ENCODE measurements at places on chromosomes 4 and X.

DNA sequence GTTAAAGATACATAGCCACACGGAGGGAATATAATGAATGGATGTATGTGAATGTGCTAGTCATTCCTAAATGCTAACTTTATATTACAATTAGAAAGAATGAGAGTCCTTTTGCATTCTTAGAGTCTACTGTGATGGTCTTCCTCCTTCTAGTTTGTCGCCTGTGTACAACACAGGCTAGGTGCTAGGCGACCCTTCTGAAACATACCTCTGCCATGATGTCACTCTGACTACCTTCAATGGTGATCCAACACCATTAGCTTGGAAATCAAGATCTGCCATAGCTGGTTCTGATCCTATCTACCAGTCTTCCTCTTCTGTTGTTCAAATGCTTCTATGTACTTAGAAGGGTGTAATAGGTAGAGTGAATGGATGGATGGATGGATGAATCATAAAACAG is 151.2 kb downstream of the MGST2 start:
- no peak for DNase-seq

DNA sequence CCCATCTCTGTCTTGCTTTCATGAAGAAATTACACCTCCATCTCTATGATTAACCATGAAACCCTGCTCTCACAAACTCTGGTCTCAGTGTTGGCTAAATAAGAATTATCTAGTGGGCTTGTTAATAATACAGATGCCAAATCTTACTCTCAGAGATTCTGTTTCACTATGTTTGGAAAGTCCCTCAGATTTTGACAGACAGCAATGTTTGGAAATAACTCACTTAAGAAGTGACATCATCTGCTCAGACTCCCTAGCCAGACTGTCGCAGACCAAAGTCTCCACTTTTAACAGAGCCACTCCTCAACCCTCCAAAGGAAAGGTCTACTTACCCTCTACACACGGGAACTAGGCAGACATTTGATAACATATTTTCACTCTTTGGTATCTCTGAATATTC is 328.5 kb upstream of the FGF16 start:
- DNase-seq, result no peak

GRCh38 chrX:7109838-7110793 is 37.4 kb upstream of the STS start:
- DNase-seq, result no peak

GRCh38 chr4:78616046-78616498 is 64.5 kb downstream of the ANXA3 start:
- no peak for DNase-seq

DNA sequence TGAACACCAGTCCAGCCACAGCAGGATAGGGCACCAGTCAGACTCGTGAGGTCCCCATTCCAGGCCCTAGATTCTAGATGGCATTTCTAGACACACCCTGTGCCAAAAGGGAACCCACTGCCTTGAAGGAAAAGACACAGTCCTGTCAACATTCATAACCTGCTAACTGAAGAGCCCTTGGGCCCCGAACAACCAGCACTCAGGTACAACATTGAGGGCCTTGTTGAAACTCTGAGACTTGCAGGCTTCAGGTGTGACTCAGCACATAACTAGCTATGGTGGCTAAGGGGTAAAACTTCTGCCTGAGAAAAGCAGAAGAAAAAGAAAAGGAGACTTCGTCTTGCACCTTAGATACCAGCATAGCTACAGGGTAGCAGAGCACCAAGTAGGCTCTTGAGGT is 252.9 kb upstream of the GRID2 start:
- DNase-seq, result no peak

GRCh38 chr4:96406742-96407141 is 566.8 kb downstream of the PDHA2 start:
- no peak for DNase-seq

DNA sequence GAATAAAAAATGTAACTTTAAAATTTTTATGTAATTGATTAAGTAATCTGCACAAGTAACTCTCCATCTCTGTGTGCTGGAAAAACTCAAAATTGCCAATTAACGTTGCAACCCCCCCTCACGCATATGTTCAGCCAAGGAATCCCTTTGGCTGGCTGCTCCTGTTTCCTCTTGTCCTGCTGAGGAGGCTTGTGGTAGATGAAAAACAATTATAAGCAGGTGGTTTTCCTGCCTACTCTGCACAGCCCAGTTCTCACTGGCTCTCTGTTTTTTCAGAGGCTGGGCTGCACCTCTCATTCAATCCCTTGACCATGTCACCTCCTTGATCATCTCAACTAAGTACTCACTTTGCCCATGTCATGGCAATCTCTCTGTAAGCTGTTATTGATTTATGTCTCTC is 1068.4 kb downstream of the ARAP2 start:
- no peak for DNase-seq

- no peak for DNase-seq
Measured at GRCh38 chrX:148043271-148043855, 62.2 kb downstream of the FMR1NB start.

Measured in stimulated activated CD4-positive, alpha-beta T cell treated with anti-CD3 and anti-CD28 coated beads, Interleukin-4, amount 100 ng/mL, for 48 hours (primary cell).